ENCODE measurements at places on chromosomes 16 and 17.
A peak's percentile ranks its signal among the peaks of the same experiment; 100 is the strongest.

GRCh38 chr16:52404546-52404945 is 142.4 kb downstream of the TOX3 start:
- DNase-seq, result no peak

DNA sequence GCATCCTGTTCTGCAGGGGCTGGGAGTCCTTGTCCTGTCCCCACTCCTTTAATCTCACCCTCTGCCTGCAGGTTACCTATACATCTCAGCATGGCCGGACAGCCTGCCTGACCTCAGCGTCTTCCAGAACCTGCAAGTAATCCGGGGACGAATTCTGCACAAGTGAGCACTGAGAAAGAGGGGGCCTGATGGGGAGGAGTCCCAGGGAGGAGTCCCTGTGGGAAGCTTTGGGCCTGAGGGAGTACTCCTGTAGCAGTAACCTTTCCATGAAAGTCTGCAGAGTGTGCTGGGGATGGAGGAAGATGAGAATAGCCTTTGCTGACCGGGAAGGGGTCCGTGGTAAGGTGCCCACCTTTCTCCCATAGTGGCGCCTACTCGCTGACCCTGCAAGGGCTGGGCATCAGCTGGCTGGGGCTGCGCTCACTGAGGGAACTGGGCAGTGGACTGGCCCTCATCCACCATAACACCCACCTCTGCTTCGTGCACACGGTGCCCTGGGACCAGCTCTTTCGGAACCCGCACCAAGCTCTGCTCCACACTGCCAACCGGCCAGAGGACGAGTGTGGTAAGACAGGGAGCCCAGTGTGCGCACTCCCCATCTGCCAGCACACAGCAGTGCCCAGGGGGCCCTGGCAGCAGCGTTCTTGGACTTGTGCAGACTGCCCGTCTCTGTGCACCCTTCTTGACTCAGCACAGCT is 14.8 kb downstream of the MIEN1 start:
- DNase-seq, result no peak

GRCh38 chr16:73713778-73714495 is 582.7 kb upstream of the PSMD7 start:
- DNase-seq, result peak; percentile 28

DNA sequence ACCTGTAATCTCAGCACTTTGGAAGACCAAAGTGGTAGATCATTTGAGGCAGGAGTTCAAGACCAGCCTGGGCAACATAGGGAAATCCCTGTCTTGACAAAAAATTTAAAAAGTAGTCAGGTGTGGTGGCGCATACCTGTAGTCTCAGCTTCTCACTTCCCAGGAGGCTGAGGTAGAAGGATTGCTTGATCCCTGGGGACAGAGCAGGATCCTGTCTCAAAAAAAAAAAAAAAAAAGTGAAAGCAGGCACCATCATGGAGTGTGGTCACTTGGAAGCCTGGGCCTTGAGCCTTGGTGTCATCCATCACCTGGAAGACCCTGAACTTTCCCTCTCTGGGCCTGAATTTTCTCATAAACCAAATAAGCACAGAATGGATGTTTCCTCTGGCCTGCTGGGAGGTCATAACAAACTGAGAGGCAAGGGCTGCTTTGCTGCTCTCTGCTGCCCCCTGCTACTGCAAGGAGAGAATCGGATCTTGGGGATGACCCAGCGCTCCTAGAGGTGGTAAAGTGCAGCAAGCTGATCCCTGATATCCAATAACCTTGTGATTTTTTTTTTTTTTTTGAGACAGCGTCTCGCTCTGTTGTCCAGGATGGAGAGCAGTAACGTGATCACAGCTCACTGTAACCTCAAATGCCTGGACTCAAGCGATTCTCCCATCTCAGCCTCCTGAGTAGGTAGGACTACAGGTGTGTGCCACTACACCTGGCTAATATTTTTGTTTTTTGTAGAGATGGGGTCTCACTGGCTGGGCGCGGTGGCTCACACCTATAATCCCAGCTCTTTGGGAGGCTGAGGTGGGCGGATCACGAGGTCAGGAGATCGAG is 75.9 kb upstream of the RNU2-1 start:
- DNase-seq, result no peak

DNA sequence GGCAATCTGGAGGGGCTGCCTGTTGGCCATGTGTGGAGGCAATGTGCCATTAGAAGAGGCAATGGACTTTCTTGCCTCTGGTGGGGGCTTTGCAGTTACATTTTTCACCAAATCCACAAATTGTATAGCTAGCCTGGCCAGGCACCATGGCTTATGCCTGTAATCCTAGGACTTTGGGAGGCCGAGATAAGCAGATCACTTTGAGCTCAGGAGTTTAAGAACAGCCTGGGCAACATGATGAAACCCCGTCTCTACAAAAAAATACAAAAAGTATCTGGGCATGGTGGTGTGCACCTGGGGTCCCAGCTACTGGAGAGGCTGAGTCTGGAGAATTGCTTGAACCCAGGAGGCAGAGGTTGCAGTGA is 2.7 kb upstream of the RNF112 start:
- DNase-seq, result no peak
